ENCODE measurements at places on chromosomes 6 and 20. TPM values are rescaled to one million over a fixed set of nuclear protein-coding genes. Genes with fewer than 3 reads are reported as not detected.

Gene PIM1
- 93.6 TPM for total RNA-seq

GRCh38 chr20:10573951-10574339, 99.9 kb downstream of the JAG1 start:
- DNase-seq = no peak

DNA sequence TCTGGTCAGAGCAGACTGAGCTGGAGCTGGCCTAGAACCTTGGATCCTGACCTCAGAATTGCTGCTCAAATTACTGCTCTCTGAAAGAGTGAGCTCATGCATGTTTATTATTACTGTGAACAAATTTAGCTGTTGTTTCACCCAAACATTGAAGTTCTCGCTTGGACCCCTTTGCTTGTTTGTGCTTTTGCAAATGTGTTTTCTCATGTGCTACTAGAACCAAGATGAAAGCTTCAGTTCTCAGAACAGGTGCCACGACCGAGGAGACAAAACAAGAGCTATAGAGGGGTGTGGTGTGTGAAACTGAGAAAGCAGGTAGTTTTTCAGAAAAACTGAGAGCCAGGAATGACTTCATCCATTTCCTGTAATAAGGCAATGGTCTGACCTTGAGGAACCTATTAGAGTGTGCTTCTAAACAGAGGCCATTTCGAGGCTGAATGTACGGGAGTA, 50.0 kb upstream of the ESR1 start:
- no peak for DNase-seq

DNA sequence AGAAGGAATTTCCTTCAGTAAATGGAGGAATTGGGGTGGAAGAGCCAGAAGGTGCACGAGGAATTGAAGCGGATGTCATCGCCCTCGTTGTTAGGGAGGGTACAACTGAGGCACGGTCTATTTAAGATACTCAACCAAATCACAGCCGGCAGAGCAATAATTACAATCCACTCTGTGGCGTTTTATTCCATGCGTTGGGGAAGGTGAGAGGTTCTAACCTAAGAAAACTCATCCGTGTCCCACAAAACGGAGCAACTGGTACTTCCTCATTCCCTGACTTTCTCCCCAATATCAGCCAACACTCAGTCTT, 802 bp upstream of the RRBP1 start:
- no peak for DNase-seq

Gene HLA-DMB
- 0.55 TPM for total RNA-seq

Gene GUCA1A
- 20.8 TPM for total RNA-seq

Gene CCNC
- 127 TPM for total RNA-seq

Gene BTN1A1
- total RNA-seq = not detected

GRCh38 chr20:55500130-55500529, 505.2 kb downstream of the CBLN4 start:
- no peak for DNase-seq

DNA sequence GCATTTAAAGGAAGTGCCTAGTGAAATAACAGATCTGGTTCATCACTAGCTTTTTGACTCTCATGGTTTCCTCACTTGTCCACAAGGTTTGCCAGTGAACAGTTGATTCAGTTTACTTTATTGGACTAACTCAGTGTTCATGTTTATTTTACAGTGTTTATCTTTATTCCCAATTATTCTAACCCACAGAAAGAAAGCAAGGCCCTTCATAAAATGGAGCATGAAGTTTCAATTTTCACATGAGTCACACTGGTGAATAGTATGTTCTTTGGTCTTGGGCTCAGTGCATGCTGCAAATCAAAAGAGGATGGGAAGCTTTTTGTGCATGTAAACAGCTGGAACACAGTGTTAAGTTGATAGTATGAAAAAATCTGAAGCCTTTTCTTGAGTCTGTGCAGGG, 217.6 kb upstream of the HDDC2 start:
- DNase-seq = no peak

DNA sequence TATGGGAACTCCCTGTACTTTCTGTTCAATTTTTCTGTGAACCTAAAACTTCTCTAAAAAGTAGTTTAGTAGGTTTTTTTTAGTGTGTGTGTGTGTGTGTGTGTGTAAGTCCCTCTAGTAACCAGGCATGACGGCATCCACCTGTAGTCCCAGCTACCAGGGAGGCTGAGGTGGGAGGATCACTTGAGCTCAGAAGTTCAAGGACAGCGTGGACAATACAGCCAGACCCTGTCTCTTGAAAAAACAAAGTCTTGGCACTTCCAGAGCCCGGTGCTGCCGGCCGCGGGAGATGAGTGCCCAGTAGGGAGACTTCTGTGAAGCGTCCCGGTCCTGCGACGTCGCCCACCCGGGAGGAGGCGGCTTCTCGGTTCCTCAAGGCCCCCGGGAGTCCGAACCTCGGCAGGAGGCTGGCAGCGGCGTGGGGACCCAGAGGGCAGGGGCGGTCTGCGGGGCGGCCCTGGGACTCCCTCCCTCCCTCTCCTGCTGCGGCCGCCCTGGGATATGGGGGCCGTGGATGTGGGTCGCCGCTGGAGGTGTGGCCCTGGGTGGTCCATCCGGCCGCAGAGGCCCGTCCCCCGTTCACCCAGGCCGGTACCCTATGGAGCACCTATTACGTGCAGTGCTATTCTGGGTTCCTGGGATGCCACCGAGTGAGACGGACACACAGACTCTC, 78.0 kb upstream of the SIRPG start:
- no peak for DNase-seq

DNA sequence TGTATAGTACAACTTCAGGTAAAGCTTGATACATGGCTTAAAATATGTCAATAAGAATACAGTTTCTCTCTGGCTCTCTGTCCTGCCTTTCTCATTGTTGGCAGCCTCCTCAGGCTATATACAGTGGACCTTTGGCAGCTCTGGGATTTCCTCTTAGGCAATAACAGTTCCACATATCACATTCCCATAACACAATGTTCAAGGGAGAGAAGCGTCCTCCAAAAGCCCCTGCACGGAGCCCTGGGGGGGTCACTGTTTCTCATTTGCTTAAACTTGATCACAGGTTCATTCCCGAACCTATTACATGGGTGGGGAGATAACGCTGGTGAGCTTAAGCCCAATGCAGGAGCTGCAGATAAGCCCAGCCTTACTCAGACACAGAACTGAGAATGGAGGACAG, 4.4 kb upstream of the FLRT3 start:
- DNase-seq = no peak

Gene SPATS1
- total RNA-seq = not detected

Gene ADGB
- not detected for total RNA-seq

Gene KHDC3L
- 0.87 TPM for total RNA-seq

- no peak for DNase-seq
Observed at GRCh38 chr6:10749734-10750133, 2.1 kb downstream of the TMEM14B start.

DNA sequence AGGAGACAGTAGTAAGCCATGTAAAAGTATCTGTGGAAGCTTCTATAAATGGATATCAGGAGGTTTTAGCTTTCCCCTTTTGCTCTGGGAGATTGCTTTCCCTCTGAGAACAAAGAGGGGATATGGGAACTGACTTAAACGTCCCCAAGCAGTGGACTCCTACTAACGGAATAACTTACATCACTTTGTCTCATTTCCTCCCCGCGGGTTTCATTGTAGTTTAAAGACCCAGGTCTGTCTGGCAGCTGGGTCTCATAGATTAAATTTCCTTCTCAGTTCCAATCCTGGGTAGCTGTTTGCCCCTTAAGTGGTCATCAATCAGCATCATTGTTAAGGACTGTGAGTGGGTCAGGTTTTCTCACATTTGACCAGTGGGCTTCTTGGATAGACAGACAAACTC, 68.7 kb downstream of the PLAGL1 start:
- no peak for DNase-seq

DNA sequence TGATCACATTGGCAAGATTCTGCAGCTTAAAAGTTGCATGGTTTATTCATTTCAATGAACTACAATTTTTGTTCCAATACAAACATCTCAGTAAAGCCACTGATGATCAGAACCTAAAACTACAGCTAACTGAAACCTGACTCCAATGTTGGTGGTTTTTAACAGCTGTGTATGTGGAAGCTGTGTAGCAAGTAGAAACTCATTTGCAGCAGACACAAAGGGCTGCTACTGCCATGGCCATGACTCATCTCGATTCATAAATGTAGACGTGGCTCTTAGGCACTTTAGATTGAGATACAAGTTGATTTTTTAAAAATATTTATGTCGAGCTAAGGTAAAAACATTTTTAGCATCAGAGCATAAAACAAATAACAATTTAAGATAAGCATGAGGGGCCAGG, 19.5 kb upstream of the MAP3K4 start:
- DNase-seq = no peak

Gene MUC22
- total RNA-seq = not detected

DNA sequence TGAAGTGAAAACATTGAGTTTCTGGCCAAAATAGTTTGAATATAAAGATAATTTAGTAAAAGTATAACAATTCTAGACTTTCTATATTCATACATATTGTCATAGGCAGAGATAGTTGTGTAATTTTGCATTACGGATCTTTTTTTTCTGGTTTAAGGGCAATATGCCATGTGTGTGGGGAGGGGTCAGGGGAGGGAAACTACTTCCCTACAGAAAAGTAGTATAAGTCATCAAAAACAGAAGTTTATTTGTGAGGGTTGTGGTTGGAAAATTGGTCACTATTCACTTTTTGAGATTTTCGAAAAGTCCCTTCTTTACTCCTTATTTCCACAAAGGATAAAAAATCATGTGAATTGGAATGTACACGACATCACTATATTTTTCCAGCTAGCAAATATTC, 288.2 kb upstream of the PREP start:
- no peak for DNase-seq

DNA sequence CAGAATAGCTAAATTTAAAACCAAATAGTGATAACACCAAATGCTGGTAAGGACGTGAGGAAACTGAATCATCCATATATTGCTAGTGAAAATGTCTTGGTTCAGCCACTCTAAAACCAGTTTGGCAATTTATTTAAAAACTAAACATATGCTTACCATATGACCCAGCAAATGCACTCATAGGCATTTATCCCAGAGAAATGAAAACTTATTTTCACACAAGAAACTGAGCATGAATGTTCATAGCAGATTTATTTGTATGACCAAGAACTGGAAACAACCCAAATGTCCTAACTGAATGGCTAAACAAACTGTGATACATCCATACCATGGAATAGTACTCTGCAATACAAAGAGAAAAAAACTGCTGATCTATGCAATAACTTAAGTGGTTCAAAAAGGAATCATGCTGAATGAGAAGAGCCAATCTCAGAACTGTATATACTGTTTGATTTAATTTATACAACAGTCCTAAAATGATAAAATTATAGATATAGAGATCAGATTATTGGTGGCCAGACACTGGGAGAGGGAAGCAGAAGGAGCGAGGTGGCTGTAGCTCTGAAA, 115.6 kb upstream of the ADGRF1 start:
- DNase-seq = no peak

Gene PRDM13
- total RNA-seq = 0.14 TPM

Gene TMEM14C
- total RNA-seq = 153 TPM
